ENCODE measurements at places on chromosomes 4 and X.

- no peak for DNase-seq
Observed at GRCh38 chr4:137526681-137527080, 5.6 kb downstream of the PCDH18 start.

- DNase-seq, result no peak
Observed at GRCh38 chrX:4627414-4627813, 914.0 kb upstream of the PRKX start.

GRCh38 chrX:50814701-50815100, 707 bp upstream of the SHROOM4 start:
- no peak for DNase-seq

DNA sequence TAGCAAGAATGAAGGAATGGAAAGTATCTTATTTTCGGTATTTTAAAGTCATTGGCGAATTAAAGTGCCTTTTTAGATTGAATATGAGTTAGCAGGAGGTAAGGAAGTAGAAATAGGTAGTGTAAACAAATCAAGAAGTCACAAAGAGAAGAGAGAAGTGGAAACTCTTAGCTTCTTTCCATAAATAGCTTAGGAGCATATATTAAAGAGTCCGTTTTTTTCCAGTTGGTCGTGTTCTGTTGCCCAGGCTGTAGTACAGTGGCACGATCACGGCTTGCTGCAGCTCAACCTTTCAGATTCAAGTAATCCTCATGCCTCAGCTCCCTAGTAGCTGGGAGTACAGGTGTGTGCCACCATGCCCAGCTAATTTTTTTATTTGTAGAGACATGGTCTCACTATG, 56.4 kb downstream of the UBE2K start:
- DNase-seq, result no peak

- no peak for DNase-seq
Observed at GRCh38 chr4:52071791-52072546, 20.9 kb downstream of the SPATA18 start.

GRCh38 chr4:78247536-78248285, 190.6 kb downstream of the FRAS1 start:
- no peak for DNase-seq

DNA sequence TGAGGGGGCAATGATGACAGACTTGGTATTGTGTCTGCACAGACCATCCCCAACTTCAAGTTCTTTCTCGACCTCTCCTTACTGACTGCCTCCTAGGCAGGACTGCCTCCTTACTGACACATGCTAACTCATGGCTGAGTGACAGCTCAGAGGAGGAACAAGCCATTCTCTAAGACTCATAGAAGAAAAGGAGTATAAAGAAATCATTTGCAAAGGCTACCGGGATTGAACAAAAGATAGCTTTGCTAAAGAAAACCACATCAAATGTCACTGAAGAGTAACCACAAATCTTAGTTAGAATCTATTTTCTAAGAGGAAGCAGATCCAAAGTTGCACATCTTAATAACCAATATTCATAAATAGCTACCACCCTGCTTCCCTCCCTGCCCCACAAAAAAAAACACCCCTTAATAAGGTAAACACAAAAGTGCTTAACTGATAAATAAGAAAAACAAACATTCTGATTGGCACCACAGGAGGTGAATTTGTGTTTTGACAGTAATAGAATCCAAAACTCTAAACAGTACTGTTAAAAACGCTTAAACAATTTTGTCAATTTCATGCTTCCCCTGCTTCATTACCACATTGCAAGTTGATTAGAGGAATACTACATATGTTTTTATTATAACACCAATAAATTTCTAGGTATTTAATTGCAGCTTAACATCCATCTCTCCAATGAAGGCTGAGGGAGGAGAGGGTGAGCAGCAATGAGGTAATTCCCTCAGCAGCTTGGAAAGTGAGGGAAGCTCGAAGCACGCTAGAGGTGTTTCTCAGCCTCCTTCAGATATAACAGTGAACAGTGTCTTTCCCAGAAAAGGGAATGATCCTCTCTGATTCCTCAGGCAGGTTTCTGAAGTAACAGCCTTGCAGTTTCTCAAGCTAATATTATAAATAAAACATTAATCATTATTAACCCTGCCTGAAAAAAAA, 160.0 kb downstream of the HNRNPD start:
- DNase-seq, result no peak

GRCh38 chrX:79081895-79082512, 62.5 kb upstream of the GPR174 start:
- peak; percentile 18 for DNase-seq

DNA sequence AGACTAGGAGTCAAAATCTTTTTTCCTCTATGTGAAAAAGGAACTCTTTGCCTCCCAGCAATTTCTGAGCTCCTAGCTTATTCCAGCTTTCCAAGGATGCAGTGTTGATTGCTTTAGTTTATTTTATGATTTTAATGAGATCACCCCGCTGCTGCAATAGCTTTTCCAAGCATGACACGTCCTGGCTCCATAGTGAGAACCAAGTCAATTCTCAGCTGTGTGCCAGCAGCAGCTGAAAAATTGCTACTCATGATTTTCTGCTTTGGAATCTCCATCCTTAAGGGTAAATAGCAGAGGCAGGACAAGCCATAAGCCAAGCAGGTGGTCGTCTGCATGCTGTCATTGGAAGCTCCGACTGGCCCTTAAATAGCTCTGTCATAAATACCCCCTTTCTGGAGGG, 64.5 kb downstream of the FTHL17 start:
- no peak for DNase-seq

DNA sequence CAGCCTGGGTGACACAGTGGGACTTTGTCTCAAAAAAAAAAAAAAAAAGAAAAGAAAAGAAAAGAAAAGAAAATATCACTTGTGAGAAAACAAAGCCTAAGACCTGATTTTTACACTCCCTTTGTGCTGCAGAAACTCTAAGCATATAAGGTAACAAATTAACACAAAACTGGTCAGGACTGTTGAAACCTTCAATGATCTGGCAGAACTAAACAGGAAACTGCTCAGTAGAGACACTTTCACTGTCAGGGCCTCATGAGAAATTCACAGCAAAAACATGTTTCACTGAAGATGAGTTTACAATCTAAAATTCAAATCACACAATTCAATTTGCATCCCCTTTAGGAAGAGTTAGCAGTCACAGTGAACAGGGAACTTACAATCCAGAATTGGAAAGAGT, 69.1 kb upstream of the HOPX start:
- DNase-seq, result no peak

DNA sequence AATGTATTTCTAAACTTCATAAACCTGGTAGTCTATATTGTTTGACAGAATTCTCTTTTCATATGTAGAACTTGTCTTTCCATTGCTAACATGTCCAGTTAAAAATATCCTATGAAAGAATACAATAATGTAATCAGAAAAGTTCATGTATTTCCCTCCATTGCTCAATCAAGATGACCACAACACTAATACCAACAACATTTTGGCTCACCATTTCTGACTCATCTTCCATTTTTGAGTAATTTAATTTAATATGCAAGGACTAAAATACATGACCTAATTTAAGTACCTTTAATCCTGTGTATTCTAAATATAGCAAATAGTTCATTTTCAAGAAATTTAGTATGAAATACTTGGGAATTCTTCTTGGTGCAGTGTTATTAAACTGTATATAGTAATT, 239.5 kb upstream of the GPC4 start:
- DNase-seq, result no peak

GRCh38 chr4:12359420-12359819, 930.7 kb upstream of the HS3ST1 start:
- no peak for DNase-seq

DNA sequence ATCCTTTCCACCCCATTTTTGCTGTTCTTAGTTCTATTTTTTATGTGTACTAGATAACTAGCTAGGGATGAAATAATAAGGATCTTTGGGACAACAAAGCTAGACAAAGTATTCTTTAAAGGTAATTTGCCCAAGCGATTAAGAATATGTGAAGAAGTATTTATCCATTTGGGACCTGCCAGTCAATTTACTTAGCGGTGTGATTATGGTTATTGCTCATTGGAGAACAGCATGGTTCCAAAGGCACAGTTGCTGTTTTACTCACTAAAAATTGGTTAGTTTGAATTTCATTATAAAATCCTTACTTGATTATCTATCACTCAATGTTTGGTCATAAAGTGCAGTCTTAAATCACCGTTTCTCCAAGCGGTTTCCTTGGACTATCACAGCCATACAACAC, 124.1 kb downstream of the SNCA start:
- DNase-seq, result no peak

DNA sequence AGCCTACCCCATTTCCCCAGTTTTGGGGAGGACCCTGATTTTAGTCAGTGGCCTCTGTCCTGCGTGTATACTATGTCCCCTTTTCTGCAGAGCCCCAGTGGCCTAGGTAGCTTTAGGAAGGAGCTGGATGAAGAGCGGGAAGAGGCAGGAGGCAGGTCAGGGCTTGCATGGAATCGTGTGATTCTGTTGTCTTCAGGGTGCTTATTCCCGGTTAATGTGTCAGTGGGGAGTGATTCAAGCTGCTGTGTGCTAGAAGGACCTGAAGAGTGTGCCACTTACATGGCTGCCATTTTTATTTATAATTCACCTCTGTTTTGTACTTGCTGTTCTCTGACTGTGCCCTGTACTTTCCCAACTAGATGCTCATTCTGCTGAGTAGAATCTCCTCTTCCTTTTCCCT, 127.3 kb upstream of the AMOT start:
- no peak for DNase-seq

DNA sequence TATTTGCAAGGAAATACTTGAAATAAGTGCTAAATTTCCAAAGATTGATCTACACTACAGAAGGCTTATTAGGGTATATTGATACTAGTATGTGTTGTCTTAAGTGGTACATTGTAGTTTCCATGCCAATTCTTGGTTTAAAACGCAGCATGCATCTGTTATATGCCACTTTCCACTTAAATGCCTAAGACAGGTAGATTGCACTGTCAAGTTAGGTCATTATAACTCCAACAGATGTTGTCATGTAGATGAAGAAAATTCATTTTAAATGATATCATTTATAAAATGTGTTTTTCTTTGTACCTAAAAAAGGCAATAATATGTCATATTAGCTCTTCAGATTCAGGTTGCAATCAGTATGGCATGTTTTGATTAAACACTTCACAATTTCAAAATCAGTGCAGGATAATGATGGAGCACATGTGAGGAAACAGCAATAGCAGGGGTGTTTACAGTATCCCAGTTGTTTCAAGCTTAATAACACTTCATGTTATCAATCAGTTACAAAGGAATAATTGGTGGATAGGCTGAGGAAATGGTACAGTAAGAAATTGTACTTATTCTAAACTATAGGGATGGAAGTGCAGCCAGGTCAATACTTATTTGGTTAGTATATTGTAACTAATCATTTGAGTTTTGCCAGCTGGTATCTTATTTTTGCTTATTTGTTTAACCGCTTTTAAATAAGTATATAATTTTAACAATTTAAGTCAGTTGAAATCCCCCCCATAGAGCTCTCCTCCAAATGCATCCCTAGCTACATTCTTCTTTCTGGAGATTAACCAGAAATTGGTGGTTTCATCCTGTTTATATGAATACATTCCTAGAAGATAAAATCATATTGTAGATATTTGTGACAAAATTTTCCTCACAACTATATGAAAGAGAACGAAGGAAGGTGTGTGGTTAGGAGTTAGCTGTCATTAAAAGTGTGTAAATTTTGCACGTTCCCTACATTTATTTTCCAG, 454.4 kb upstream of the ATOH1 start:
- DNase-seq, result no peak

GRCh38 chr4:38075370-38076152, 115.4 kb downstream of the PTTG2 start:
- DNase-seq, result no peak

DNA sequence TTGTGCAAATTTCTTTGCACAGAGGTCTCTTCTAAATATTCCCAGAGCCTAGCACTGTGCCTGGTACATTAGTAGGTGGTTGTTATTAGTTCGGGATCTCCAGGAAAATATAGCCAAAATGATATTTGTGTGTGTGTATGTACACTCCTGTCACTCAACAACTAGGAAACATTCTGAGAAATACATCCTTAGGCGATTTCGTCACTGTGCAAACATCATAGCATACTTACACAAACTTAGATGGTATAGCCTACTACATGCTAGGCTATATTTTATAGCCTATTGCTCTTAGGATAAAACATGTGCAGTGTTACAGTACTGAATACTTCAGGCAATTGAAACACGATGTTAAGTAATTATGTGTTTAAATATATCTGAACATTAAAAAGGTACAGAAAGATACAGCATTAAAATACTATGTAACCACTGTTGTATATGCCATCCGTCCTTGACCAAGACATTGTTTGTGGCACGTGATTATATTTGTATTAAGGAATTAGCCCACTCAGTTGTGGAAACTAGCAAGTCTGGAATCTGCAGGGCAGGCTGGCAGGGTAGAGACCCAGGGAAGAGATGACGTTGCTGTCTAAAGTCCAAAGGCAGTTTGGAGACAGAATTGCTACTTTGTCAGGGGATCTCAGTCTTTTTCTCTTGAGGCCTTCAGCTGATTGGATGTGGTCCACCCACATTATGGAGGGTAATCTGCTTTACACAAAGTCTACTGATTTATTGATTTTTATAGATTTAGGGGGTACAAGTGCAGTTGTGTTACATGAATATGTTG, 106.9 kb downstream of the COL4A6 start:
- DNase-seq, result no peak

GRCh38 chr4:69056921-69057550, 39.2 kb upstream of the UGT2B7 start:
- no peak for DNase-seq

DNA sequence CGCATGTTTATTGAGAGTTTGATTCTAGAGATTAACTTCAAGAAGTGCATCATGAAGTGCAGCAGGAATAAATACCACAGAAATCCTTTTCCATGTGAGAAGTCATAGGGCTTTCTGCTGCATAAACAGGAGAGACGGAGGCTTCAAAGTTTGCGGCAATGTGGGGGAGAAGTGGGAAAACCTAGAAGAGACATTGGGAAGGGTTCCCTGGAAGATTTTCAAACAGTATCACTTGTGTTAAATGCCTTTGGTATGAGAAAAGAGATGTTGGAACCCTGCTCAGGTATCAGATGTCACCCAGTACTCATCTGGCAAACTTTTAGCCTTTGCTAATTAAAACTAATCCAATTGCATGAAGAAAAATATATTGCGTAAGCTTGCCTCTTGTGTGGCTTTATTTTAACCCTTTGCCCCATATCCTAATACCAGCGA, 15.4 kb downstream of the NHS start:
- no peak for DNase-seq

- no peak for DNase-seq
Observed at GRCh38 chrX:72367516-72367915, 61.8 kb upstream of the CITED1 start.

DNA sequence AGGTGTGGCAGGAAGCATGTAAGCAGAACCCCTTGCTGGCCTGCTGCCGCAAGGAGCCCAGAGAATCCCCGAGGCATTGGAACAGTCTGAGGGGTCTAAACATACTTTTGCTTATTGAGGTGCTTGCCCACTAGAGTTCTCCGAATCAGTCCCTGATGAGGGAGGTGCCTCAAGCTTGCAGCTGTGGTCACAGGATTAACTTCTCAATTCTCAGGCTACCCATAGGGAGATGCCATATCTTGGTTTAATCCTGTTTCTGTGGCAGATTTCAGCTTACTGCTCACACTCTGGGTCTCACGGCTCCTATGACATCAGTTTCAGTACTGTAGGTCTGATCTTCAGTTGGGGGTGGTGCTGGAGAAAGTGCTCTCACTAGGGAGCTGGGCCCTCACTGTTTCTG, 39.9 kb downstream of the CCNG2 start:
- peak; percentile 37 for DNase-seq
